Colonic mucosa (tissue), 4 donors: ENCODE measurements at places on chromosomes 3 and 15.

DNA sequence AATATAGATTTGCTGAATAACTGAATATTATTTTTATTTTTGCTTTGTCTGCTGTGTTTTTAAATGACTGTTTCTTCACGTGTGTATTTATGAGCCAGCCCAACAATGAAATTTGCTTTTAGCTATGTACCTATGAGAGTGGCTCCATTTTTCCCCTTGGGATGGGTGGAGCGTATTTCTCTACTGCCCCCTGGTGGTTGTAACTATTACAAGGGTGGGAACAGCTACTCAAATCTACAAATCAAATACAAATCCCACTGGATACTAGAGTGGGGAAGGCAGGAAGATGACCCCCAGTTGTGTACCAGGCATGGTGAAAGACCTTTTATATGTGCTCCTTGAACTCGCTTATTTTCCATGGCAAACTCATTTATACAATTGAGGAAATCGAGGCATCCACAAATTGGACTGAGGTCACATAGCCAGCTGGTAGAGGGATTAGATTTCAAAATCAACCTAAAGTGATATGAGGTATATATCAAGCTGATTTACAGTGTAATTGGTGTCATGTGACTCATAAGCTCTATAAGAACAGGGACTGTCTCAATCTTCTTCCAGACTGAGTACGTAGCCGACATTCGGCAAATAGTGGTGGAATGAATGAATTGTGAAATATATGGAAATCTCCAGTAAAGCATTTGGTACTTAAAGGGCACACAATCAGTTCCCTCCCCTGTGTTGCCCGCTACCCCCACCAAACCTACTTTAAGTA lies 69.5 kb upstream of the VEPH1 start:
- H3K36me3 ChIP-seq, result no peaks in the 10 kb centered on the region
- H3K4me3 ChIP-seq, result no peak overlapping the region
- no peaks in the 10 kb centered on the region for H3K4me1 ChIP-seq

DNA sequence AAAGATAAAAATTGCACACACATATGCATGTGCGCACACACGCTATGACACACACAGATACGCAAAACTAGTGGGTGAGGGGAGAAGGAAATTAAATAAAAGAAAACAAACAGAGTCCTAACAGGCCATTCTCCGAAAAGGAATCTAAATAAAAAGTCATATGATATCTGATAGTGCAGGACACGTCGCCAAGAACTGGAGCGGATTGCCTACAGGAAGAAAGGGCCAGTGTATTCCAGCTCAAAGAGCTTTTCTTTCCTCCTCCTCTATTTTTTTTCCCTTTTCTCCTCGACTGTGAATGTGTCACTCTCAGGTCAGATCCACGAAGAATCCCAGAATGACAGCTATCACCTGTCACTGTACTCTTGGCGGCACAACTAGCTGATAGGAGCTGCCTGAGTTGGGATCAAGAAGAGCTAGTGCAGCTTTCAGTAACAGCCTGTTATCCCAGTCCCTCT lies 157.8 kb downstream of the TIGIT start:
- H3K27me3 ChIP-seq, result no peaks in the 10 kb centered on the region
- no peak overlapping the region for H3K27ac ChIP-seq
- H3K4me3 ChIP-seq, result no peak overlapping the region
- no peaks in the 10 kb centered on the region for H3K4me1 ChIP-seq

DNA sequence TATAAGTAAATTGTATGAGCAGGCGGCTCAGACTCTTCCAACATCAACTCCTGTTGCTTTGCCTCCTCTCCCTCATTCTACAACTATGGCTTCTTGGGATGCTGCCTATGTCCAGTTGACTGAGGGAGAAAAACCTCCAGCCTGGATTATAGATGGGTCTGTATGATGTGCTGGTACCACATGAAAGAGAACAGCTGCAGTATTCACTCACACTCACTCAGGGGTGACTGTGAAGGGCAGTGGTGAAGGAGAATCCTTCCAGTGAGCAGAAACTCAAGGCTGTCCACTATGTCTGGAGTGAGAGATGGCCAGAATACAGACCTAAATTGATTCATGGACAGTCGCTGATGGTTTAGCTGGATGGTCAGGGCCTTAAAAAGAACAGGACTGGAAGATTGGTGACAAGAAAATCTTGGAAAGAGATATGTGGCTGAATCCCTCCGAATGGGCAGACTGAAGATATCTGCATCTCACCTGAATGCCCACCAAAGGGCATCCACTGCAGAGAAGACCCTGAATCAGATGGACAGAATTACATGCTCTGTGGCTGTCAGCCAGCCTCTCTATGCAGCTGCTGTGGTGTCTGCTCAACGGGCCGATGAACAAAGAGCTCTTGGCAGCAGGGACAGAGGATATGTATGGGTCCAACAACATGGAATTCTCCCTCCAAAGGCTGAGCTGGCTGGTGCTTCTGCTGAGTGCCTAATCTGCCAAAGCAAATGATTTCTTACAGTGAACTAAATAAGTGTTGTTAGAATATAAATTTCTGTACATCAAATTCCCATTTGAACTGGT lies 1.9 kb upstream of the BCL2L10 start:
- H3K36me3 ChIP-seq, result no peaks in the 10 kb centered on the region
- H3K27me3 ChIP-seq, result no peaks in the 10 kb centered on the region
- peaks cover 5% of the 10 kb centered on the region for H3K4me1 ChIP-seq
- no peak overlapping the region for H3K27ac ChIP-seq

DNA sequence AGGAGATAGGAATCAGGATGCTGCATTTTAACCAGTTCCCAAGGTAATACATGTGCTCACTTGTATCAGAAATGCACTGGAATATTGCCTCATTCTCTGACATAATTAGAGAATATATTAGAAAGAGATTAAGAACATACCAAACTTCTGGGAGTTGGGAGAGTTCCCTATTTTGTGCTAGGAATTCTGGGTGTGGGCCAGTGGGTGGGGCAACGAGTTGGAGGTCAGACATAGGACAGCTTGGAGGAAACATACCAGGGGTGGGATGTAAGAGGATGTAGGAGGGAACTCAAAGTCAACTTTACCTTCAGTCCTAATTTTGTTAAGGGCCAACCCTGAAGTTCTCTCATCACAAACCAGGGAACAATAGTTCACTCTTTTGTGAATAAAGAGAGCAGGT lies 83.6 kb downstream of the SLC7A14 start:
- H3K4me3 ChIP-seq, result no peak overlapping the region
- H3K27me3 ChIP-seq, result no peaks in the 10 kb centered on the region
- H3K36me3 ChIP-seq, result no peaks in the 10 kb centered on the region
- no peak overlapping the region for H3K27ac ChIP-seq
- H3K4me1 ChIP-seq, result no peaks in the 10 kb centered on the region

GRCh38 chr3:156252656-156253055 lies 132.3 kb downstream of the KCNAB1 start:
- H3K4me3 ChIP-seq, result no peak overlapping the region
- no peaks in the 10 kb centered on the region for H3K36me3 ChIP-seq
- no peaks in the 10 kb centered on the region for H3K4me1 ChIP-seq
- no peak for DNase-seq
- no peaks in the 10 kb centered on the region for H3K27me3 ChIP-seq

DNA sequence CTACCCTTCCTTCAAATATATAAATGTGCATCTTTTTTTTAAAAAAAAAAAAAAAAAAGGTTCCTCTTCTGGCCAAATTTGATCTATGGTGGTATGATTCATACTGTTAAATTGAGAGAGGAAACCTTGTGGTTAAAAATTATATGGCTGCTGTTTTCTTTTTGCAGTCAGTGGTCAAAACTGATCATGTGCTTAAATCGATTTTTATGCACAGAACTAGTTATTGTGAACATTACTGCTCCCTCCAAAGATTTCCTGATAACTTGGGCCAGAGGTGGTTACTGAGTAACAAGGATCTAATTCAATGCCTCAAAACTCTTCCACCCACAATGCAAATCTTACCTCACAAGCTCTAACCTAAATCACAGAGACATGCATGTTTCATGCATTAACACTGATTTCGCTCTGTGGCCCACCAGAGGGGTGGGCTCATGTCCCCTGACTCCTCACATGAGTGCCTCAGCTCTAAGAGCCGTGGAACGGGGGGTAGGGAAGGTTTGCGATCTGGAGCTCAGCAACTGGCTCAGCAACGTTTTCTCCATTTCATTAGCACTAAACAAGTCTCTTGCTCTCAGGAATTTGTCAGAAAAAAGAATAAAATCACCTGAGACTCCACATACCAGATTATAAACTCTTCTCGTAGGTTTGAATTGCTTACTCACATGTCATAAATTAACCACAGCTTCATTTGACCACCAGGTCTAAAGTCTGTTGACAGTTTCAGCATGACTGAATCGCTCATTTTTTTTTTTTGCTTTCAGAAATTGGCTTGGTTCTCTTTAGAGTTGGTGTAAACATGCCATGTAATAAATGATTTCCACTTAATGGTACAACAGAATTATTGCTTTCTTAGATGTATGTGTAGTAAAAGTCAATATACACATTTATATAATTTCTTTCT lies 280.4 kb downstream of the CD47 start:
- no peak overlapping the region for H3K27ac ChIP-seq
- H3K36me3 ChIP-seq, result no peaks in the 10 kb centered on the region
- H3K4me3 ChIP-seq, result no peak overlapping the region
- DNase-seq, result no peak
- no peaks in the 10 kb centered on the region for H3K27me3 ChIP-seq
